ENCODE measurements at places on chromosomes 7 and 10.

- DNase-seq: peak; percentile 76
Measured at GRCh38 chr10:101397140-101397539, 43.2 kb downstream of the BTRC start.

DNA sequence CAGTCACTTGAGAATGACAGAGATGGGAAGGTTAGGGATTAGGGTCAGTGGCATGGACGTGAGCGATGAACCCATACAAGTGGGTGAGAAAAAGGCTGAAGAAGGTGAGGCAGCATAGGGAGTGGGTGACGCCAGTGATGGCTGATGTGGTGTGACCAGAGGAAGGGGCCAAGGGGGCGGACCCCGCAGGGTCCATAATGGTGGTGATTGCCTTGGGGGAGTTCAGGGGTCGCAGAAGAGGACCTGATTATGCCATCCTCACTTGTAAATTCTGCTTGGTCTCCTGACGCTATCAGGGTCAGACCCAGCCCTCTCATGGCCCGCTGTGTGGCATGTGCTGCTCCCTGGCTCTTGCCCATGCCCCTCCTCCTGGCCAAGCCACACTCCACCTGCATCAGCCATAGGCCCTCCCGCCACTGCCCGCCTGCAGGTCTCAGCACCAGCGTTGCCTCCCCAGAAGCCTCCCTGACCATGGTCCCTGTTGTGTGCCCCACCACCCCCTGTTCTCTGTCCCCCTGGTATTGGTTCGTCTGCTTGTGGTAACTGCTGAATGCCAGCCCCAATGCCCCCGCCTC lies 235.7 kb downstream of the EBF3 start:
- no peak for DNase-seq

GRCh38 chr7:74097937-74098614 lies 14.5 kb downstream of the LIMK1 start:
- no peak for DNase-seq

- DNase-seq: no peak
Measured at GRCh38 chr7:115040495-115040894, 118.6 kb downstream of the MDFIC start.

GRCh38 chr7:42198974-42199668 lies 37.9 kb downstream of the GLI3 start:
- no peak for DNase-seq

GRCh38 chr7:81725003-81725811 lies 44.6 kb downstream of the HGF start:
- no peak for DNase-seq

DNA sequence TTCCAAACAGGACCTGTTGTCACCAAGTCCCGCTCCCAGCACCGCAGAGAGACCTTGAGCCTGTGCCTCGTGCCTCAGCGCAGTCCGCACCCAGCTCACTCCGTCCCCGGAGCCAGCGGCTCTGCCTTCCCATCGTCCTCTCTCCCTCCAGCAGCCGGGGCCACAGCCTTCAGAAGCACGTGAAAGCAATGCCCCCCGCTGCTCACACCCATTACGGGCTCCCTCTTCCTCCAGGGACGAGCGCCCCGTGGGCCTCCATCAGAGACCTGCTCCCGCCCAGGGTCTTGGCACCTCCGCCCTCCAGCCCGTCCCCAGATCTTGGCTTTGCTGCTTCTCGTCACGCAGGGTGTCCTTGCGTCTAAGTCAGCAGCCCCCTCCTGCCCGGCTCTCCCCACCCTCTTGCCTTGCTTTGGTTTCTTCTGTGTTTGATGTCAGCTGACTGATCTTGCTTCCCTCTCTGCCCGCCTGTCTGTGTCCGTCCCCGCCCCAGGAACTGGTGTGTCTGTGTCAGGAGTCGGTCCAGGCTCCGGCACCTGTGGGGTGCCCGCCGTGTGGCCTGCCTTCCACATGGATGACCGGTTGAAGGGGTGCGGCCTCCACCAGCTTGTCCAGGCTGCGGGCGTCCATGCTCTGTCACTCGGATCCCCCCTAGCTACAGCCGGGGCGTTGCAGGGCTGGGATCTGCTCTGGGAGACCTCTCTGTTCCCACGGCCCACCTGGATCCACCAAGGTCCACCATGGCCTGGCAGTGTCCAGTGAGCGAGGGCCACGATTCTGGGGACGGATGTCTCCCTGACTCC lies 61.9 kb downstream of the FOXL3 start:
- DNase-seq: peak; percentile 59

- no peak for DNase-seq
Measured at GRCh38 chr10:133313192-133313591, 4.5 kb downstream of the ZNF511 start.

DNA sequence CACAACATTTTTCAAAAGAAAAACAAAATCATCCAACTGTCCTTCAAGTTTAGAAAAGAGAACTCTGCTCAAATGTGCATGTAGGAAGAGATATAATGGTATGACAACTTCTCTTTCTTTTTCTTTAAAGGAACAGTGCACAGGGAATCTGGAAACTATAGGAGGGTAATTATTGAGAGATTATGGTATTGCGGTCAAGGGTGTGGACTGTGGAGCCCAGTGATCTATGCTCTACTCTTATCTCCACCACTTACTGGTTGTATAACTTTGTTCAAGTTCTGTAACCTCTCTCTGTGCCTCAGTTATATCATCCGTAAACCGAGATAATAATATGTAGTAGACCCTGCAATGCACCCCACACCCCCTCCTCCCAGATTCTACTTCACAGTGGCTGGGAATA lies 69.8 kb upstream of the PCGF5 start:
- DNase-seq: no peak

GRCh38 chr7:101859411-101860106 lies 42.1 kb downstream of the CUX1 start:
- DNase-seq: no peak

DNA sequence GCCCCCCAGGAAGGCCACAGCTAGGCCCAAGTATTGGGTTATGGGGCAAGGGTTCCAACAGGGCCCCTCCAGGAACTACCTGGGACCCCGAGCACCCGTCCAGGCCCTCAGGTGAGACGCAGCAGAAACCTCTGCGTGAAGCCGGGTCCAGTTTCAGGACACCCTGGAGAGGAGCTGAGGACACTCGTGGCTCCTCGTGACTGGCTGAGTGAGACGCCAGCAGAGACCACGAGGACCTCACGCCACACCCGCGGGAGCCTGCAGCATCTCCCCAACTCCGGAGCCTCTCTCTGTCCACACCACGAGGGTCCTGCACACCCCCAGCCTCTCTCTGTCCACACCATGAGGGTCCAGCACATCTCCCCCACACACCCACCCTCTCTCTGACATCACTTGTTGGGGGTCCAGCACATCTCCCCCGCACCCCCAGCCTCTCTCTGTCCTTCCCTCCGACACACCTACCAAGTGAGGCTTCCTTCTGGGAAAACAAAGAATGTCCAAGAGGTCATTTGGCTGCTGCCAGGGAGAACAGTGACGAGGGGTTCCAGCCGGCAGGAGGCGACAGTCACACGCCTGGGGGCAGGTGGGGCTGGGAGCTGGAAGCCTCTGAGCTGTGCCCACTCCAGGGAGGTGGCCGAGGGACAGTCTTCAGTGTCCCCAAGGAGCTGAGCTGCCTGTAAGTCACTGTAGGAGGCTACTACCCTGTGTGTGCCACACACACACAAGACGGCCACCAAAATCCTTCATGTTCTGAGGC lies 46.1 kb upstream of the PPP2R2D start:
- no peak for DNase-seq

- no peak for DNase-seq
Measured at GRCh38 chr10:62826273-62826672, 10.1 kb upstream of the EGR2 start.

DNA sequence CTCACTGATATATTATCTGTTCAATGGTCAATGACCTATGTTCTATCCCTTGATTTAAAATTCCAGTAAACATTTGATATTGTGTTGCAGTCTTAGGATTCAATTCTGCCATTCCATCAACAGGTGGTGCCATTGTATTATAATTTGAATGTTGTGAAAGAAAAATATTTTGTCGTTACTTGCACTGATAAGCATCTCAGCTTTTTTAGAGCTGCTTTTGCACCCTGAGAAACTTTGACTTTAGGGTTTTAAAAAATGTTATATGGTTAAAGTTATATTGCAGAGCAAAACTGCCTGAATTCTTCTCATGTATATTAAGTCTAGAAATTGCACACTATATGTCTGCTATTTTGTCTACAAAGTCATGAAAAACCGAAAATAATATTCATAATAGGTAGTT lies 18.8 kb upstream of the MINDY3 start:
- DNase-seq: peak; percentile 20

- no peak for DNase-seq
Measured at GRCh38 chr7:80140388-80140787, 5.8 kb downstream of the GNAI1 start.

DNA sequence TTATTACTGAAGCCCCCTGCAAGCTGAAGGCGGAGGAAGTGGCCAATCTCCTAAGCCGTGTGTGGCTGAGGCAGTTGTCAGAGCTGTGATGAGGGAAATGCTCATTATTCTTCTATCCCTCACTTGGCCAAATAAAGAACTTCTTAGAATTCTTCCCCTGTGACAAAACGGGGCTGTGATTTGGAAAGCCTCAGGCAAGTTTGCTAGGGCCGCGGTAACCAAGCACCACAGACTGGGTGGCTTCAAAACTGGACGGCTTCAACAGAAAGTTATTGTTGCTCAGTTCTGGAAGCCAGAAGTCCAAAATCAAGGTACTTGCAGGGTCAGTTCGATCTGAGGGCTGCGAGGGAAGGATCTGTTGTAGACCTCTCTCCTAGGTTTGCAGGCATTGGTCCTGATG lies 72.3 kb upstream of the STEAP1B start:
- no peak for DNase-seq

GRCh38 chr10:62162261-62162981 lies 106.2 kb downstream of the RTKN2 start:
- DNase-seq: no peak

GRCh38 chr7:30206491-30206890 lies 71.7 kb downstream of the MTURN start:
- no peak for DNase-seq

GRCh38 chr10:107075117-107075516 lies 89.4 kb downstream of the SORCS1 start:
- DNase-seq: no peak

DNA sequence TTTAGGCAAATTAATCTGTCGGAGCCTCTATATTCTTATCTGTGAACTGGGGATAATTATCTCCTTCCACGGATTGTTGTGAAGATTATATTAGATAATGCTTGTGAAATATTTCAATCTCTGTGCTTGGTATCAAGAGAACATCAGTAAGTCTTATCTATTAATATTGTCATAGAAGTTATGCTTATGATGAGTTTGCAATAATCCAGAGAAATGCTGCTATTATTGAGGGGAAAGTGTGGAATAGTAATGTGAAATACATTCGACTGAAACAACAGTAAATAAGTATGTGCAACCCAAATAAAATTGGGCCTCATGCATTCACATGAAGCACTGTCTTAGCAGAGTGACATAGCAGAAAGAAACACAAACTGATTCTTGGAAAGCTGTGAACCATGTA lies 13.7 kb downstream of the RHOBTB1 start:
- no peak for DNase-seq

DNA sequence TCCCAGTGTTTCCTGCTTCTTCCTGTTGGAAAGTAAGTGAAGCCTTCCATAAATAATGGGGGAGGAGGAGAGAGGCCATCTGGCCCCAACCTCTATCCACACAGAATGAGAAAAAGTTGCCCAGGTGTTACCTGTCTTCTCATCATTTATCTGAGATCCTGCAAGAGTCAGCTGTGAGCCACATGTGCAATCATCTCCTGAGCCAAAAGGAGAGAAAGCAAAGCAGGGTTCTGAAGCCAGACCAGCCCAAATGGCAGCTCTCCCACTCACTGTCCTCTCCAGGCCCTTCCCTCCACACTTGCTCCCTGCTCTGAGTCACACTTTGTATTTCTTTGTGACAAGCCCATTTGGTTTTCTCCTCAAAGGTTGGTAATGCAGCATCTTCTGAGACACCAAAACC lies 65.9 kb downstream of the FAM204A start:
- no peak for DNase-seq

DNA sequence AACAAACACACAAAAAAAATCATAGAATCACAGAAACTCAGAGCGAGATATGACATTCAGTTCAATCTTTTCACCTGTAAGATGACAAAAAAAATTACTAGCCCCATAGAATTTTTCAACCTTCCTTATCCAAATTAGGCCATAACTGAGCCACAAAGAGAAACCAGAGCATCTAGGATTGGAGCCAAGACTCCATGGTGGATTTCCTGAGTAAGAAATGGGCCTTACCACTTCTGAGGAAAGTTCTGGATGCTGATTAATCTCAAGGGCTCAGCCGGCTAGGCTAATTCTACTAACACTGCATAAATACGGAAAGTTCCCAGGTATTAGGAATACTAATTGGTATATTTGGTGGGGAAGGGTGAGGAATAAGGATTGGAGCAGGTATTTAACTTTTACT lies 16.8 kb downstream of the LIPM start:
- DNase-seq: no peak

DNA sequence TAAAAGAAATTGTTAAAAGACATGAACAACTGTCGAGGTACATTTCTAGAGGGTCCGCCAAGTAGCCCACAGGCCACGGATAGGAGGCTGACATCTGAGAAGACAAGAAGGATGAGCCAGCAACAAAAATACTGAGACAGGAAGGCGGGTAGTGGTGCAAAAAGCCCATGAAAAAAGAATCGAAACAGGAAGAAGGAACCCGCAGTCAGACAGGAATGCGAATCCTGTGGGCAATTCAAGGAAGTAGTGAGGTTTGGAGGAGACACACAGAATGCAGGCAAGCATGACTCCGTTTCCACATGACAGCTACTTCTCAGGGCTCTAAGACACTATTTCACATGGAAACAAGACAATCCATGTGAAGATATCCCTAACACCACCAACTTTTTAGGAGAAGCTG lies 125.2 kb downstream of the DOCK4 start:
- DNase-seq: no peak

DNA sequence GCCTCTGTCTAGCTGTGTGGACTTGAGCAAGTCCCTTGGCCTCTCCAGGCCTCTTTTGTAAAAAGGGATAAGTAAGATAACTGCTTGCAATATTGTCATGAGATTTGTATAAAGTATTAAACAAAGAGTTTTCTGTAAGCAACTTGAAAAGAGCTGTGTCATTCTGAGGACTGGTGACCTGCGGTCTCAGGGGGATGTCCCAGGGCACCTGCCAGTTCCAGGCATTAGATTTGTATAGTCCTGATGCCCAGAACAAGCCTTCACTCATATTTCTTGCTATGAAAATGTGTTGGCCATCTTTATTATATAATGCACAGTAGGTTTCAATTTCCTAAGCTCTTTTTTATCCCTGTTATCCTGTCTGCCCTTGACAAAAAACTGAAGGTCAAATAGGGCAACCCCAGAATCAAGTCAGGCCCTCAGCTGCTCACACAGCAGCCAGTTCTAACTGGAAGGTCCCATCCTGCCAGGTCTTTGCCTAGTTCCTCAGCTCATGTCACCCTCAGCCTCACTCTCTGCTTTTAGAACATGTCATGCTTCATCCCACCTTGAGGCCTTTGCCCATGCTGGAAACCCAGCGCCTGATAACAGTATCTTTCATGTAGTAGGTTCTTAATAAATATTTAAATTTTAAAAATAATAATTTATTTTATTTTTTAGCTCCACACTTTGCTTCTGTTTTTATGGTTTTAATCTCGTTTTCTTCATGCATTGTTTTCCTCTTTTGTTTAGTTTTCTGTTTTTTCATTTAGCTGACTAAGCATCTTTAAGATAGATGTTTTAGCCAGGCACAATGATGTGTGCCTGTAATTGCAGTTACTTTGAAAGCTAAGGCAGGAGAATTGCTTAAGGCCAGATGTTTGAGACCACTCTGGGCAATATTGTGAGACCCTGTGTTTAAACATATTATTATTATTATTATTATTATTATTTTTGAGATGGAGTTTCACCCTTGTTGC lies 87.5 kb upstream of the ZNF92 start:
- DNase-seq: no peak

All from CD4-positive, alpha-beta T cell treated with Interleukin-15 for 4 hours (primary cell).